H54 (cell line): ENCODE measurements at places on chromosomes 1 and 21.

- DNase-seq, result no peak
Observed at GRCh38 chr1:95407131-95407885, 173.3 kb downstream of the RWDD3 start.

DNA sequence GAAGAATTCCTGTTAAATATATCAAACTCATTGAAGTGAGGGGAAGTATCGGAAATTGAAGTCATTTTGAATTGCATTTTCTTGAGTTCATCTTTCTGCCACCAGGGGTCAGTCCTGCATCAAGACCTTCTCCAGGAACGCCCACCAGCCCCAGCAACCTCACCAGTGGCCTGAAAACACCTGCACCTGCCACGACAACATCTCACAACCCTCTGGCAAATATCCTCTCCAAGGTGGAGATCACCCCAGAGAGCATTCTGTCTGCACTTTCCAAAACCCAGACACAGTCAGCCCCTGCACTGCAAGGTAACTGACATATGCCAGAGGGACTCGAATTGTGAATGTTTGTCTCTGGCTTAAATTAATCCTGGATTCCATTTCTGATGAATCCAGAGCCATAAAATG, 22.8 kb upstream of the TARS2 start:
- peak; percentile 54 for DNase-seq

DNA sequence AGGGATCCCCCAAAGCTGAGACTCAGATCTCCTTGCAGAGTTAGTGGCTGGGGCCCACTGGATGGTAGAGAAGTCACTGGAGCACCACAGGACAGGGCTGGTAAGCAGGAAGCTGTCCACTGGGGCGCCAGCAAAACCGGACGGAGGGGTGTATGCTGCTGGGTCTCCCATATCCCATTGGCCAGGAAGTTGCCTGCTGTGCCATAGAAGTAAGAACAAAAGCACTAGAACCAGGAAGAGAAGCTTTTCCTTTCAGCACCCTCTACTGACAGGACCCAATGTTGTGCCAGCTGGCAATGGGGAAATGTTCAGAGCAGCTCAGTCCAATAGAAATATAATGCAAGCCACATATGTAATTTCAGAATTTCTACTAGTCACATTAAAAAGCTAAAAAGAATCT, 146.6 kb downstream of the SPATA46 start:
- peak; percentile 38 for DNase-seq

- no peak for DNase-seq
Observed at GRCh38 chr1:212680680-212681389, 18.8 kb downstream of the BATF3 start.

GRCh38 chr1:8355439-8356255, 37.7 kb downstream of the SLC45A1 start:
- DNase-seq, result no peak

DNA sequence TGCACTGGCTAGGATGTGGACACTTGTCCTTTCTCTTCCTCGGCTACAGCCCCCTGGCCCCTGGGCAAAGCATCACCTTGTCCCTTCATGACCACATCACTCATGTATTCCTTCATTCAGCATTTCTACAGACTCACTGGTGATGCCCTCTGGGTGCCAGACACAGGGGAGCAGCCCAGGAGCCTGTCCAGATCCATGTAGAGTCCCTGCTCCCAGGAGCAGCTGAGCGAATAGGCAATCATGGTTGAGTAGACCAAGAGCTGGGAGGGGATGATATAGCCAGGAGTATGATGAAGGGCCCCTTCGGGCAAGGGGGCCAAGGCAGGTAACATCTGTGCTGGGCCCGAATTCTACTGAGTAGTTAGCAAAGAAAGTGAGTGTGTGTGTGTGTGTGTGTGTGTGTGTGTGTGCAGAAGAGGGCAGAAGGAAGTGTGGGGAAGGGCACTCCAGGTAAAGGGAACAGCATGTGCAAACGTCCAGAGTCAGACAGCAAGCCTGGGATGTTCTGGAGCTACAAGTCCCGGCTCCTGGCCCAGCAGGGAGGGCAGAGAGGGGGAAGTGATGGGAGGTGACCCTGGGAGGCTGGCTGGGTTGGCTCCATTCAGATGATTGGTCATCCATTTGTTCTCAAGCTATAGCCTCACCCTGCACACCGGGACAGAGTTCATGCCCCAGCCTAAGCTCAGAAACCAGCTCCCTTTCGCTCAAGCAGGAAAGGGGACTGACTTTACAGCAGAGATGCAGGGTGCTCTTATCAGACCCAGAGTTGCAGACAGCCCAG, 21.0 kb upstream of the PIK3CD start:
- DNase-seq, result no peak
